ENCODE measurements at places on chromosomes 16 and 17. TPM values are rescaled to one million over a fixed set of nuclear protein-coding genes. Genes with fewer than 3 reads are reported as not detected.

Gene RSPRY1
- total RNA-seq, result 90.7 TPM

Gene MEFV
- total RNA-seq, result not detected

GRCh38 chr17:17001874-17002520 lies 30.1 kb upstream of the TNFRSF13B start:
- no peak for DNase-seq

Gene DNAH9
- 0.07 TPM for total RNA-seq

GRCh38 chr17:38320482-38320881 lies 23.3 kb downstream of the GPR179 start:
- no peak for DNase-seq

DNA sequence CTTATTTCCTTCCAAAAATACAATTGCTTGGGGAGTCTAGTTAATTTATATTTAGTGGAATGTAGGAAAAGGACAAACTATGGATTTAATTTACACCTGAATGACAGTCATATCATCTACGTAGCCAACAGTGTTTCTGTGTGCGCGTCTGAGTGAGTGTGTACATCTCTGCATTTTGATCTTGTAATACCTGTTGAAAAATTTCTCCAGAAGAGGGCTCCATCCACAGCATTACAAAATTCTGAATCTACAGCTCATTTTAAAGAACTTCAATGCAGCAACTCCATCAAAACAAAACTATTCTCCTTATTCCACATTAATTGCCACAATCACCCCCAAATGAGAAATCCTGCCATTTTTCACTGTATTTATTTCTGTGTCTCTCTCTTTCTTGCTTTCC lies 3.9 kb downstream of the CDH13 start:
- DNase-seq, result no peak

DNA sequence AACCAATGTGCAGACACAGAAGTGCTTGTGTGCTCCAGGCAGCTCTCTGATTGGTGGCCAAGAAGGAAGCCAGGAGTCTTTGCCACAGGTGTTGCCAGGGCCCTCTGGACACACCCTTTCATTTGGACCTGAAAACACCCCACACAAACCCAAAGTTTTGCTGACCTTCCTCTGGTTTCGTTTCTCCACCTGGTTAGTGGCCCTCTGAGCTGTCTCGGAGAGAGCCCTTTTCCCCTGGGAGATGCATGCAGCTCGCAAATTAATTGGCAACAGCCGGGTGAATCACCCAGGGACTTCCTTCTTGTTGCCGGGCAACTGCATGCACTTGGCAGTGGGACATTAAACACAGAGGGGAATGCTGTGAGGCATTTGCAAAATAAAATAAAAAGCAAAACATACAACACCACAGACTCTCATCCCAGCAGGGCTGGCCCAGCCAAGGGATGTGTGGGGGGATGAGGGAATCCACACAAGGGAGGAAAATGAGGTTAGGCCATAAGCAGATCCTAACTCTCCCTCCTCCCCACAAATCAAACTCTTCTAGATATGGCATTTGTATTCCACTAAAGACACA lies 286.6 kb downstream of the SOX9 start:
- DNase-seq, result no peak

DNA sequence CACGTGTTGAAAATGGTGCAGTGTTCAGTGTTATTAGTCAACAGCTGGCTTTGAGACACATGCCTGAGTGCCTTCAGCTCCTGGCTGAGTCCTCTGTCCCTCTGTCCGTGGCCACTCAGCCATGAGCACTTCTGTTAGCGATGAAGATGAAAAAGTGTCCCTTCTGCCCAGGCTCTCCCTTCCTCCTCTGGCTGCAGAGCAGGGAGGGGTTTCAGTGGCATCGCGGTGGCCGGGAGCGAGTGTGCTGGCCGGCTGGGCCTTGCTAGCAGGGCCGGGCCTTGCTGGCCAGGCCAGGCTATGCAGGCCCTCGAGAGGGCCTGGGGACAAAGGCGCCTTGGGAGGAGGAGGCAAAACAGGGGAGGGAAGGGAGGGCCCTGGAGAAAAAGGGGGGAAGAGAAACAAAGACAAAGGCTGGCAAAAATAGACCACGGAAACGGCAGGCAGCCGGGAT lies 47.7 kb downstream of the CMIP start:
- no peak for DNase-seq

- DNase-seq, result no peak
Observed at GRCh38 chr17:67253384-67253783, 8.4 kb upstream of the HELZ start.

Gene KRTAP3-2
- not detected for total RNA-seq

Gene CPHXL2
- total RNA-seq, result not detected

- DNase-seq, result no peak
Observed at GRCh38 chr17:49557312-49558024, 18.2 kb upstream of the NXPH3 start.

Gene SEPTIN1
- total RNA-seq, result not detected

DNA sequence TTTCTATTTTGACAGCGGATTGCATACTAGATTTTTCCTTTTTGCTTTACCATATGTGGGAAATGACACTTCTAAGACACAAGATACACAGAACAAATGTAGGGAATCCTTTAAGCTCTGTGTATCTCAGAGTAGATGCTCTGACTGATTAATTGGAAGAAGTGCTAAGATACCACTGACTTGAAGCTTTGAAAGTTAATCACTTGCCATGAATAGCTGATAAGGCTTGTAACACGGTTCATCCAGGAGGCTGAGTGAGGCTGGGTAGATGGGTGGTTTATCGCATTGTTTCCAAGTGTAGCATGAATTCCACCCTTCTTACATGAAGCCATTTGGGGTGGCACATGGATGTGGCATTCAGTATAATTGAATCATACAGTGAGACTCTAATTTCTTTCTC lies 654.1 kb upstream of the RBFOX1 start:
- no peak for DNase-seq
